ENCODE measurements at places on chromosomes 12 and 14.
A peak's percentile ranks its signal among the peaks of the same experiment; 100 is the strongest.

DNA sequence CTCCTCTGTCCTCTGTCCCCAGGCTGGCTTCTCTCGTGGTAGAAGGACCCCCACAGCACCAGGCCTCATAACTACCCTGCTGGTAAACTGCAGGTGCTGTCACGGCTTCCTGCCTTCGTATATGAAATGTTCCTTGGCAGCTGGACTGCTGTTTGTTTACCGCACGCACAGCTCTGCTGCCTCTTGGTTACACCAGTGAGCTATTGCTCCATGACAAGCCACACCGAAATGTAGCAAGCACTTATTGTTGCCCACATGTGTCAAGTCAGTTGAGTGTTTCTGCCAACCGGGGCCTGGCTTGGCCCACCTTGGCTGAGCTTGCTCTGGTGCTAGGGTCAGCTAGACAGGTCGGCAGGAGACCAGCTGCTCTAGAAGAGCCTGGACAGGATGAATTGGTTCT, 21.7 kb upstream of the TCL1B start:
- DNase-seq: peak; percentile 36

- DNase-seq: peak; percentile 59
Measured at GRCh38 chr14:60931218-60931617, 49.7 kb downstream of the TRMT5 start.

DNA sequence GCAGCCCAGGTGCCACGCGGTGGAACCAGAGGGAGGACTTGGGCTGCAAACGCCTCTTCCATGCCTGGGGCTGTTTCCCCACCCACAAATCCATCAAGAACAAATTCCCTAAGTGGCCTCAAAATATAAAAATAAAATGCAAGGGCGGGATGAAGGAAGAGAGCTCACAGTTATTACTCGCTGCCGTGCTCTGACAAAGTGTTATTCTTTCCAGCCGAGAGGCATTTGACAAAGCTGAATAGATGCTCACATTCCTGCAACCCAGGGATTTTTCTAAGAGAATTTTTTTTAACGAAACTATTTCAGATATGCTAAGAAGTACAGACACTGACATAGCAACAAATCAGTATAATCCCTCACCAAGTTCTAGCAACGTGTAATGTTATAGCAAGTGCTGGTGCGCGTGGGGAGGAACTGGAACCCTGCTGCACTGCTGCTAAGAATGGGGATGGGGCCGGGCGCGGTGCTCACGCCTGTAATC, 70.7 kb downstream of the SCARB1 start:
- DNase-seq: no peak

DNA sequence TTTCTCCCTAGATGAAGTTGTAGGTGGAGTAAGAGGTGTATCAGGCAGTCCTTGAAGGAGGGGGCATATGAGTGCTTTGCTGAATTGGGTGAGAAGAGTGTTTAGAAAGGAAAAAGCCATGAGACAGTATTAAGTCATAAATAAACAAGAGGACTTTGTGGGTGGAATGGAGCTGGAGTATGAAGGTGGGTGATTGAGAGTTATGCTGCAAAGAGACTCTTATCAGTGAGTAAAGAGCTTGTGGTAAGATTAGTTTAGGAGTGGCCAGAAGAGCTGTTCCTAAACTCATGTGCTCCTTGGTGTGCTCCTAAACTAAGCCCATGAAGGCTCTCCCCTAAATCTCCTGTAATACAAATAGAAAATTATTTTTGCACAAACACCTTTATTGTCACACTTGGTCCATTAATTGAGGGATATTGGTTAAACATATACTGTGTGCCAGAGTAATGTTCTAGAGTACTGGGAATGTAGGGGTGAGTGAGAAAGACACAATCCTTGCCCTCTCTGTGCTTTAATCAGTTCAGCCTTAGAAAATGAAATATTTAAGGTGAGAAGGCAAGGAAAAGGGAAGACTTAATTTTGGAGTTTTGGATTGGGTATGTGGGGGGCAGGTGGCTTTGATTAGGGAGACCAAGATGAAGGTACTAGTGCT, 9.8 kb downstream of the CHPT1 start:
- DNase-seq: no peak

- no peak for DNase-seq
Measured at GRCh38 chr14:52268279-52269061, 972 bp downstream of the PTGDR start.

DNA sequence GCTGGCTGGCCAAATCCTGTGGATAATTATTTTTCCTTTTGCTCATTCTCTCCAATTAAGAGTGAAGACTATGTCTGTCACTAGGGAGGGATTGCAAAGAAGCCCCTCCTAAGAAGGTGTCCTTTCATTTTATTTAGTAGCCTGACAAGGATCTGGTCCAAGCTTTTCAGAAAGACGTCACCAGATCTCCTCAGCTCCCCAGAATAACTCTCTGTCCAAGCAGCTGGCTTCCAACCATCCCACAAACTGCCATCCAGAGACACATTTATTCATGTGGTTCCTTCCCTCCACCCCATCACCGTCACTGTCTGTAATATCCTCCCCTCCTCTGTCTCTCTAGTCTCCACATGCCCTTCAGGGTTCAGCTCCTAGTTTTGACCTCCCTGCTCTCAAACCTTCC, 69.9 kb downstream of the PPM1H start:
- DNase-seq: no peak

DNA sequence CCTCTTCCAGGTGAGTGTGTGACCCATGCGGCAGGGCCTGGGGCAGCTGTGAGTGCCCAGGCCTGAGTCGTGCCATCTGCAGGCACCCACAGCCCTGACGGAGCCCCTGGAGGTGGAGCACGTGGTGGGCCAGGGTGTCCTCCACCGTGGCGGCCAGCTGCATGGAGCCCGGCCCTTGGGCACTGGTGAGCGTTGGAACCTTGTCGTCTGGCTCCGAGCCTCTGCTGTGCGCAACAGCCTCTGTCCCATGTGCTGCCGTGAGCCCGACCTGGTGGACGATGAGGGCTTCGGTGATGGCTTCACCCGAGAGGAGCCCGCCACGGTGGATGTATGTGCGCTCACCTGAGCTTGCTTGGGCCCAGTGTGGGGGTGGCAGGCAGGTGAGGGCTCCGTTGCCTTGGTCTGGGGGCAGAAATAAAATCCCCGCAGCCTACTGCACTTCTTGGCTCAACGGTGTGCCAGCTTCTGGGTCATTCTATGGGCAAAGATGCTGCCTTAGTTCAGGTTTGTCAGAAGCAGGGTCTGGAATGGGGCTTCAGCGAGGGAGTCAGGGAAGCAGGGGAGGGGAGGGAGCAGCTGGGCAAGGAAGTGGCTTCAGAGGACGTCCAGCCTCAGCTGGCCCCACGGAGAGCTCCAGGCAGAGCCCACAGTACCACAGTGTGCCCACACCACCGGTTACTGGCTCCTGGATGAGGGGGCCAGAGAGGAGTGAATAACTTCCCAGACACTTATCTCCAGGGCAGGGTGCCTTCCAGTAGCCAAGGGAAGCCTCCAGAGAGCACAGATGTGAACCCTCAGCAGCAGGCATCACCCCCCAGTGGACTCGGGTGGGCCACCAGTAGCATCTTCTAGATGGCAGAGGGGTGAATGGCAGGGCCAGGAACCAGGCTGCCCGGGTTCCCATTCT, 1.2 kb upstream of the ARL6IP4 start:
- DNase-seq: no peak

- DNase-seq: no peak
Measured at GRCh38 chr14:105528586-105529318, 2.4 kb downstream of the TMEM121 start.

All from NCI-H2081 treated with DMSO at 0.1 percent for 48 hours (cell line).